Head of caudate nucleus (tissue), 42 donors: ENCODE measurements at places on chromosomes 5 and 9.
A peak's percentile ranks its signal among the peaks of the same experiment; 100 is the strongest.

DNA sequence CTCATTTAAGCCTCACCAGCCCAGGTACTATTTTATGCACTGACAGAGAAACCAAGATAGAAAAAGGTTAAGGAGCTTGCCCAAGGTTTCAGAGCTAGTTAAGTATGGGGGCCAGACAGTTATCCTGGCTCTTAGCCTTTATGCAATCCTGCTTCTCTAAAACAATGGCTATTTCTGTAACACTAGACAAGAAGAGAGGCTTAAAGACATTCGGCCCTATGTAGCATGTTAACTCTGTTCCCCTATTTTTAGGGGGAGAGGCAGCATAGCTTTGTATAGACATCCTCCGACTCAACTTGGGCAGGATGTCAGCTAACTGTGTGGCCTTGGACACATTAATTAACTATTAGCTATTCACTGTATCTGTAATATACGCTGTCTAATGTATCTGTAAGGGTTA is 54.6 kb downstream of the LHFPL2 start:
- no peak for DNase-seq

DNA sequence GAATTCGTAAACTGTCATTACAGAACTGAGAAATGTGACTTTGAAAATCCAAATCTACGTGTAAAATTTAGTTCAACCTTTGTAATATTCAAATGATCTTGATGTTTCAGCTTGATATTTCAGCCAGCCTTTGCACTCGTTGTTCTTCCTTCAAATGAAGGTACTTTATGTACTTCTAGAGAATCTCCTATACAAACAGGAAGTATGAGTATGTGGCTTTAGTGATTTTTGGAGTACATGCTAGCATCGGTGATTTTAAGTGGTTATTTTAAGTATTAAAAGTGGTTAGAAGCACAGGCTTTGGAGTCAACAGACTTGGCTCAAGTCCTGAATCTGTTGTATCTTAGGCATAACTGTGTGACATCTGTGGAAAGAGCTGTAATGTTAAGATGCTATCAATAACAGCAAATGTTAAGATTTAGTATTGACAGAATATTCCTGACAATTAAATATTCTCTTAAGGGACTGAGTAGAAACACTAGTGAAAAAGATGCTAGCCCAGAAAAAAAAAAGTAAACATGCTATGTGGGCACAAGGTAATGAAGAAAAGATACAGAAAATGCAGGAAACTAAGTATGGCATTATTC is 398.0 kb downstream of the ADGRV1 start:
- DNase-seq: no peak

GRCh38 chr9:136019041-136019680 is 58.0 kb upstream of the UBAC1 start:
- DNase-seq: no peak

DNA sequence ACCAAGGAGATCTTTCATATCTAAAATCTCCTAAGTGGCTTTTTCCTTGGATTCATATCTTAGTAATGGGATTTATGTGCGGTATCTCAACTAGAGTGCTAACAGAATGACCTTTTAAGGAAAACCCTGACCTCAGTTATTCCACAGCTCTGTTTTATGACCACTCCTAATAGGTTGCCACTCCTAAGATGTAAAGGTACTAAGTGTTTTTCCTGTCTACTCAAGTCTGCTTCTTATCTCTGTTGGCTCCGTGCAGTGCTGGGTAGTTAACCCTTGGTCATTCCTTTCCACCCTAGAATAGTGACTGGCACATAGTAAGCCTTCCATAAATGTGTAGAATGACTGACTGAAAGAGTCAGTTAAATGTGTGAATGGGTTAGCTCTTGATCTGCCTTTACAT is 161.4 kb downstream of the DOCK2 start:
- no peak for DNase-seq

DNA sequence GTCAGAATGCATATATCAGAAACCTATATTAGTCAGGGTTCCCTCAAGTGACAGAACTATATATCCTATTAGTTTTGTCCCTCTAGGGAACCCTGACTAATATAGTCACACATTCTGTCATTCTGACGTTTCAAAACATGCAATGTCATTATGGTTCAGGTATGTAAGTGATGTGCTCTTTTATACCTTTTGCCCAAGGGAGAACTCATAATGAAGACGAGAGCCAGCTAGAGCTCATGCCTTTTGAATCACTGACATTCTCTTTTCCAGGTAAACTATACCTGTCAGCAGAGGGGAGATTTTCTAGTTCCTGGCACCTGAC is 576.7 kb downstream of the LRRC70 start:
- DNase-seq: no peak

GRCh38 chr5:79330071-79330470 is 94.1 kb downstream of the JMY start:
- DNase-seq: no peak

- no peak for DNase-seq
Measured at GRCh38 chr5:7207979-7208378, 188.0 kb upstream of the ADCY2 start.

- no peak for DNase-seq
Measured at GRCh38 chr5:36056422-36056821, 10.3 kb downstream of the UGT3A2 start.

- DNase-seq: no peak
Measured at GRCh38 chr5:132065351-132065937, 5.0 kb downstream of the IL3 start.

- peak; percentile 76 for DNase-seq
Measured at GRCh38 chr9:128390813-128391711, 19.9 kb downstream of the URM1 start.
